A375 (cell line): ENCODE measurements at places on chromosomes 7 and 10. TPM values are rescaled to one million over a fixed set of nuclear protein-coding genes. Genes with fewer than 3 reads are reported as not detected.

The CH25H gene
- not detected in 2 replicates for total RNA-seq

The C7orf33 gene
- total RNA-seq: not detected in 2 replicates

The ZP3 gene
- 5.5 and 6.5 TPM in 2 replicates for total RNA-seq

The DKK1 gene
- total RNA-seq: 32.0 and 35.2 TPM in 2 replicates
